ENCODE measurements at places on chromosomes 3 and 15.

DNA sequence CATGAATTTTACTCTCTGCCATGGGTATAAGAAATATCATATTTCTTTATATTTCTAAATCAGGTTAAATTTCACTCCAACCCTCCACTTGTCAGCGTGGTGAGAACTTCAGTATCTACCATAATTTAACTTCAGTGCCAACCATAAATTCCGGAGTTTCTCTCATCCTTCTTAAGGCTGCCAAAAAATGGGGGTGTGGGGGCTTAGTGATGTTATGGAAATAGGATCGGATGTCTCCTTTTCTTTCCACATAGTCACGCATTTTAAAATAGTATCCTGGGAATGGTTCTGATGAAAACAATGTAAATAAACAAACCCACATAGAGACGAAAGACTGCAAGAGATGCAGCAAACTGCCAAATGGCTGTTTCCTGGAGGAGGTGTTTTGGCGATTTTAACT, 12.9 kb upstream of the FAM3D start:
- DNase-seq: no peak

DNA sequence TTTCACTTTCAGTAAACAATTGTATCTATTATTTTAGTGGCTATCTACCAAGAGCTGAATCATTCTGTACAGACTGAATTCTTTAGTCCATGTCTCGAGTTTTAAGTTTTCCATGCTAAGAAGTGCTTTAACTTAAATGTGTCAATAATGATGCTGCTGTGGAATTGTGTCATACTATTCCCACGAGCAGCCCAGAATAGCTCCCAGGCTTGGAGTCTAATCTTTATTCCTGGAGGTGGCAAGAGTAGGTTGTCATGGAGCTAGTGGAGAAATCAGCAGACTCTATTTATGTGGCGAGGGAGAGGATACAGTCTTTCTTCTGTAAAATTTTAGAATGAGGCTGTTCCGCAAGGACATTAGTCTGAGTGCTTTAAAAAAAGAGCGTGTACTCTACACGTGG, 207.2 kb downstream of the ROBO2 start:
- DNase-seq: no peak

DNA sequence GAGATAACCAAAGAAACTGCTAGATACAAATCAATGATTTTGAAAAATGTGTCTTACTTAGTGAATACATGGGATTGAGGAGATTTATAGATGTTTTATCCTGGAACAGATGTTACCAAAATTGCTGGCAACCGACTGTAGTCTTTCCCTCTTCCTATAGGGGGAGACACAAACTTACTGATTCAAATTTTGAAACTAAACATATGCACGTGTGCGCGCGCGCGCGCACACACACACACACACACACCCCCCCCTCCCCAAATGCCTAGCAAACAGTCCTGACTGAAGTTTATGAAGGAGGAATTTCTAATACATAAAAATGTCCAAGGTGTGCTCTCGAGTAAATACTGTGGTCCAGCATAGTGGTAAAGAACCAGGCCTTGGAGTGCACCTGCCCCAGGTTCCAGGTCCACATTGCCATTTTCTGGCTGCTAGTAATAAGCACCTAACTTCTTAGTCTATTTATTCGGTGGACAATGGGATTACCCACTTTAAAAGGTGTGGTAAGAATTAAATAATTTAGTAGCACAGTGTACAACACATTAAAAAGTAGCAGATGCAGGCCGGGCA, 18.5 kb upstream of the C3orf62 start:
- DNase-seq: peak; percentile 52

DNA sequence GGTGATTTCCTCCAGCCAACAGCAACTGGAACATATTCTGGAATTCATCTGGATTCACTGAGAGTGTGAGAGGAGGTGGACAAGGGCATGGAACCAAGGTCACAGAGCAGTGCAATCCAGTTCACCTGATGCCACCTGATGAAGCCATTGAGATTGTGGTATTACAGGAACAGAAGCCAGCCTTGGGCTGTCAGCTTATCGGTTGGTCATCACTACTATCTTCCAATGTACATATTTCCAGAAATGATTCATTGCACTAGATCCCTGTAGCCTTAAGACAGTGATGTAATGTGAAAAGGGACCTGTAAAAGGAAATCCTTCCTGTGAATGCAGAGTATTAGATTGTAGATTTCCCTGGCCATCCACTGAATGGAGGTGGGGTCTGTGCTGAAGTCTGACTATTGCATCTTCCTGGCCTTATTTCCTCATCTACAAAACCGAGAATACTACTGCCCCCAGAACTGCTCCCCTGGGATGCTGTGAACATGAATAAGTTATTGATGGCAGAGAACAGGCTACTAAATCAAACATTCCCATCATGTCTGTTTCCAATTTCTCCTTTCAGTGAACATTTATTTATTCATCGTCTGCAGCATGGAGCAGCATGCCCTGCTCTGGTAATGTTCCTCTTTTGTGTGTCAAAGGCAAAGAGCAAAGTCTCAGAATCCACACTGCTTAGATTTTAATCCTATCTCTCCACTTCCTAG, 47.4 kb upstream of the TPM1 start:
- no peak for DNase-seq

- DNase-seq: no peak
Measured at GRCh38 chr15:57440799-57441198, 64.5 kb downstream of the CGNL1 start.

GRCh38 chr3:122890077-122890719, 95.3 kb downstream of the SLC49A4 start:
- no peak for DNase-seq

DNA sequence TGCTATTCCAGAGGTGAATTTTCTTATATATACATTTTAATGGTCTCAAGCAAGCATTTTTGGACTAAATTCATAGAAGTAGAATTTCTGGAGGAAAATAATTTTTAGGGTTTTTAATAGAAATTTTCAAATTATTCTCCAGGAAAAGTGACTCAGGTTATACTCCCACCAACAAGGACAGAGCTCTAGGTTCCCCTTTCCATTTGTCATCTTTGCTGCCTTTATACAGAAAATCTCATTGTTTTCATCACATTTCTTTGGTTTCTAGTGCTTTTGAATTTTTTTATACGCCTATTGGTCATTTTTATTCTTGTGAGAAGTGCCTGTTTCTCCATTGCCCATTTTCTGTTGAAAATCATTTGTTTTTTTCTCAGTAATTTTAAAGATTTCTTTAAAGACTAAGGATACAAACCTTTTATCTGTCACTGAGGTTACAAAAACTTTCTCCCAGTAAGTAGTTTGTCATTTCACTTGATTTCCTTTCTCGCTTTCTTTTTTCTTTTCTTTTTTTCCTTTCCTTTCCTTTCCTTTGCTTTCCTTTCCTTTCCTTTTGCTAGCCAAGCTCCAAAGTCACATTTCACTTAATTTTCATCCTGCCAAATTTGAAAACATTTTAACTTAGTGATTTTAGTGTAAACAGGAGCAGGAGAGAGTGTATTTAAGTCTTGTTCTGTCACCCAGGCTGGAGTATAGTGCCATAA, 77.1 kb upstream of the CHRNB4 start:
- DNase-seq: no peak

DNA sequence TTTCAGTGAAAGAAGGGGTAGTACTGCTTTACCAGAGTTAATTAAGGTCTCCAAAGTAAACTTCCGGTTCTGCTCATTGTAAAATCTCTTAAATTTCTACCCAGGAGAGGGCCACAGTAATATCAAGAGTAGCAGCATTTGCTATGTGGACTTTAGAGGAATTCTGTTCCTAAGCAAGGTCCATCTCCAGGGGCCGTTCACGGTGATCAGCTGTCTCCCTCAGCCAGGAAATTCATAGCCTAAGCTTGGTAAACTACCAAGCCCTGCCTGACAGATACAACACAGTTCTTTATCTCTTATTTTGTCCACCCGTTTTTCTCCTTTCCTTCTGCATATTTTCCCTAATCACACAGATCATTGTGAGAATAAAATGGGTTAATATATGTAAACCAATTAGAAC, 2.3 kb downstream of the DUT start:
- DNase-seq: no peak
